ENCODE measurements at places on chromosomes 6 and 20.

- no peak for DNase-seq
Measured at GRCh38 chr20:36017048-36017951, 48.9 kb downstream of the CNBD2 start.

DNA sequence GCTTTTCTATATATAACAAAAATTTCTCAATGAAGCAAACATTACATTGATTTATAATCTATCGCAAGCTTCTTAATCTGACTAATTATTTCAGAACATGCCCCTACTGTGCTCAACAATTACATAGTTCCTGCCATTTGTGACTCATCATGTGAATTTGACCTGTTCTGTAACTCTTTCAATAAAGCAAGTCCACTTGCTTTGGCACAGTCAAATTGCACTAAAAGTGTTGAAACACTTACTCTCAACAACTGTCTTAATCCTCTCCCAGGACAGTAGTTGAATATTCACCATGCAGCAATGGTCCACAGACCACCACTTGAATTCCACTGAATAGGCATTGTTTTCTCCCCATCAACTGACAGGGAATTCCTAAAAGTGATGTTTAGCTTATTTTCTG lies 67.7 kb upstream of the SPTLC3 start:
- DNase-seq, result no peak

DNA sequence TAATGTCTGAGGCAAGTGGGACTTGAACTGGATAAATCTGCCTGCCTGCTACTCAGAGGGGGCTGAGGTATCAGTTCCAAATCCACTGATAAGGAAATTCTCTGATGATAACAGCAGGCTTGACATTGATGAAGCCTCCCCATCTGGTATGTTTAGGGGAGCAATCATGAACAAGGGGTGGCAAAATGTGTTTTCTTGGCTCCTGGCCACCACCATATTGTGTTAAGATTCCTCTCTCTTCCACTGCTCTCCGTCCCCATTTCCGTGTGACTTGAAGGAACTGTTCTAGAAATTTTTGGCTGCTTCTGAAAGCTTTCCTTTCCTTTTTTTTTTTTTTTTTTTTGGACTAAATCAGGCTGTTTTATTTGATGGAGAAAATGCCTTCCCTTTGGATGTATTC lies 335.3 kb upstream of the NRSN1 start:
- DNase-seq, result no peak

DNA sequence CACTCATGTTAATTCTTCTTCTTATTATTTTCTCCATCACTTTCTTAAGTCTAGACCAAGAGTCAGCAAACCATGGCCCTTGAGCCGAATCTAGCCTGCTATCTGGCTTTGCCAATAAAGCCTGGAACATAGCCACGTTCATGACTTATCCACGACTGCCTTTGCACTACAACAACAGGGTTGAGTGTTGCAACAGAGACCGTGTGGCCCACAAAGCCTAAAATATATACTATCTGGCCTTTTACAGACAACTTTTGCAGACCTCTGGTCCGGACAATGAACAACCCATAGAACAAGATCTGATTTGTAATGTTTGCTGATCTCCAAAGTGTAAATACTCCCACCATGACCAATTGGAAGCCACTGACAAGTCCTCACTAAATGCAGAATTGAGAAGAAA lies 140.5 kb upstream of the CDYL start:
- no peak for DNase-seq

GRCh38 chr20:38372806-38373205 lies 26.5 kb downstream of the LBP start:
- no peak for DNase-seq

DNA sequence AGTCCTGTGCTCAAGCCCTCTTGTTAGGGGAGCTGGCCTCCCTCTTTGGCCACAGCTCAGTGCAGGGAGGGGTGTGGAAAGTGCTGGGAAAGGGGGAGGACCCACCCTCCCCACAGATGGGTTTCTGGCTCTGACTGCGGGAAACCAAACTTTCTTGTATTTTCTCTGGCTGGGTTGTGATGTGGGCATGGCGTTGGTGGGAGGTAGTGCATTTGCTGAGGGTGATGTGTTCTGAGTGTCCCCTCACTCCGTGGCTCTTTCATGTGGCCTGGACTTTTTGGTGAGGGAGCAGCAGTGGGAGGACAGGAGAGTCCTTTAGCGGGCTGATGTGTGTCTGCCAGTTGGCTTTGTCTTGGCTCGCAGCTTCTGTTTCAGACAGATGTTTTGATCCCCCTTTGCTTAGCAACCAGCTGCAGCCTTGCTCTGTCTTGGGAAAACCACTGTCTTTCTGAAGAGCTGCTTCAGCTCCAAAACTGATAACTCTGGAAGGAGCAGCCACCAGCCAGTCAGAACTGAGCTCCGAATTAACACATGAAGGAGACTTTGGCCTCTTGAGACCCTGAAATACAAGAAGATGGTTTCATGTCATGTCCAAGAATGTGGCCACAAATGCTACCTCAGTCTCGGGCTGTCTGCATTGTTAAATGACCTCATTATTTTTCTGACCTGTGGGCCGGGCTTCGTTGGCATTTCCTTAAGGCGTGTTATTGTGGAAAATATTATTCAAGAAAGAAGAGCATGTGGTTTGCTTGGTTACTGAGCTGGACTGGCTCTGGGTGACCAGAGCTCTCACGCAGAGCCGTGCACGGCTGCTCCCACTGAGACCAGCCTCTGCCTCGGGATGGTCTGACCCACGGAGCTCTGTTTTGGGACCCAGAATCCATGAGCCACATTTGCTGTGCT lies 21.5 kb downstream of the SYNJ2 start:
- DNase-seq, result no peak

DNA sequence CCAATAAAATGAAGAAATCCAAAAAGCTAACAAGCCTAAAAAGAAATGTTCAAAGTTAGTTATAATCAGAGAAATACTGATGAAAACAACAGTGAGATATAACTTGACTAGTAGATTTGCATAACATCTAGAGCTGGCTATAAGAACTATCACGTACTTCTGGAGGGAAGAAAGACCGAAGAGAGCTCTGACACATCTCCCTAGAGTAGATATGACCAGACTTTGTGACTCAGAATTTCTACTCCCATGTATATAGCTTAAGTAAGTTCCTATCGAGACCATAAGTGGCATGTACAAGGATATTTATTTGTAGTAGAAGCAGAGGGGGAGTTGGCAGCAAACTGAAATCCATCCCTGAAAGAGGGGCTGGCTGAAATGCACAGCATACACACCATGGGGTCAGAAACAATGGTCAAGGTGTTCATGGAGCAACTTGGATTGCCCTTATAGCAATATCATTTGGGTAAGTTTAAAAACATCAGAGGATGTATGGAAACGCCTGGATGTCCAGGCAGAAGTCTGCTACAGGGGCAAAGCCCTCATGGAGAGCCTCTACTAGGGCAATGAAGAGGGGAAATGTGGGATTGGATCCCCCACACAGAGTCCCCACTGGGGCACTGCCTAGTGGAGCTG lies 25.6 kb upstream of the IL17A start:
- no peak for DNase-seq

DNA sequence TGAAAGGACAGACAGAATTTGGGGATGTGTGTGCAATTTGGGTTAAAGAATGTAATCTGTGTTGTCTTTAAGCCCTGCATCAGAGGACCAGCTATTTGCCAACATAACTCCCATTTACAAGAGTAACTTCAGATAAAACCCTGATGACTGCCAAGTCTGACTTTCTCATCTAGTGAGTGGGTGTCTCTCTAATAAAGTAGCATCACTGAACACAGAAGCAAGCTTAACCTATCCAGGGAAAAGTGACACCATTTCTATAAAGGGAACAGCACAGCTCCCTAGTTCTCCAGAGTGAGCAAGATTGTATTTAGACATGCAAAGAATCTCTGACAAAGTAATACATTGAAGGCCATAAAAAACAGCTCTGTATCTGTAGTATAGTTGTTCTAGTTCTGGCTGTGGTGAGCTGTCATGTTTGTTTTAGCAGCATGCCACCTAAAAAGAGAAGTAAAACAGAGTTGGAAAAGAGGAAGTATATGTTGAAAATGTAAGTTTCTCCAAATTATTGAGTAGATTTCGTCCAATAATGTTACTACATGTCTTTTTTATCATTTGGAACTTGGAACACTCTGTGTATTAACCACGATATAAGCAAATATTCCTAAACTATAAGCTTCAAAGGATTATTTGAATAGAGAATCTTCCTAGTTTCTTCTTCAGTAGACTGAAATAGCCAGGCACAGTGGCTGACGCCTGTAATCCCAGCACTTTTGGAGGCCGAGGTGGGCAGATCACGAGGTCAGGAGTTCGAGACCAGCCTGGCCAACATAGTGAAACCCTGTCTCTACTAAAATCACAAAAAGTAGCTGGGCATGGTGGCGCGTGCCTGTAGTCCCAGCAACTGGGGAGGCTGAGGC lies 8.8 kb upstream of the PIM1 start:
- no peak for DNase-seq

GRCh38 chr6:165848086-165848426 lies 185.0 kb upstream of the PDE10A start:
- no peak for DNase-seq

DNA sequence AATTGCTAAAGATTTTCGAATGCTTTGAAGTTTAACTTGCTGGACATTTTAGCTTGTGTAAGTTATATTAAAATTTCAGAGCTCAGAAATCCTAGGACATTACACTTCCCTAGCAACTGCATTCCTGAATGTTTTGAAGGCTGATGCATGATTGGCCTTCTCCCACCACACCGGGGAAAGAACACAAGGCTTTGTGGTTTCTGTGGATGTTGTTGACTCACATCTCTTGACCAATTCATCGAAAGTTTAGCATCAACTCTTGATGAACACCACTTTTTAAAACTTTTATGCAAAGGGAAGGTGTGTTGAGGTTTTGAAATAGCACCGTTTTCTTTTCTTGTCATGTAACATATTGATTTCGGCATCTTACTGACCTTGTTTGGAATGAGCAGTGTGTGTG lies 81.1 kb downstream of the RIMS1 start:
- DNase-seq, result no peak

DNA sequence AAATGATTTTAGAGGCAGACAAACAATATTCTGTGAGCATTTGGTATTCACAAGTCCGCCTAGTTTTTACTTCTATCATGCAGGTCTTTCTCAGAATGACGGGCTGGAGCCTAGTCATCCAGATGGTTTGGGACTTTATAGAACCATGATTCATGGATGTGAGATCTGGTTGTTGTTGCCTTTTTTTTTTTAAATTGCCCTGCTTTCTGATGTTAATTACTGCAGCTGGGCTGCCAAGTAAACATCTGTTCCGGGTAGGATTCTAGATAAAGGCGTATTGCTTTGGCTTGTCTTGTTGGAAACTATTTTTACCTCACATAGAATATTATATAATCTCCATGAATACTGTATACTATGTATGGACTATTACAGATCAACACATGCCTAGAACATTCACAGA lies 58.1 kb downstream of the RNF217 start:
- no peak for DNase-seq

DNA sequence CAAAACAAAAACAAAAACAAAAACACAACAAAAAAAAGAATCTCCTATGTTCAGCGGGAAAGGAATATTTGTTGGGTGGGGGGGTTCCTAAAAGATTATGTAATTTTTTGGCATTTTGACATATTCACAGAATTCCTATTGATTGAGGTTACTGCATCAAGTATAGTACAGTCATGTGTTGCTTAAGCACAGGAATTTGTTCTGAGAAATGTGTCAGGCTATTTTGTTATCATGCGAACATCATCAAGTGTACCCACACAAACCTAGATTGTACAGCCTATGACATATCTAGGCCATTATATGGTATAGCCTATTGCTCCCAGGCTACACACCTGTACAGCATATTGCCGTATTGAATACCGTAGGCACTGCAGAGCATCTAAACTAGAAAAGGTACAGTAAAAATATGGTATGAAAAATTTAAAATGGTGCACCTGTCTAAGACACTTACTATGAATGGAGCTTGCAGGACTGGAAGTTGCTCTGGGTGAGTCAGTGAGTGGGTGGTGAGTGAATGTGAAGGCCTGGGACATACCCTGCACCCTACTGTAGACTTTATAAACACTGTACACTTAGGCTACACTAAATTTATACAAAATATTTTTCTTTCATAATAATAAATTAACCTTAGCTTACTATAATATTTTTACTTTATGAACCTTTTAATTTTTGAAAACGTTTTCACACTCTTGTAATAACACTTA lies 110.6 kb downstream of the CDKAL1 start:
- DNase-seq, result no peak

- DNase-seq, result peak; percentile 78
Measured at GRCh38 chr6:33247977-33248642, 23.6 kb downstream of the VPS52 start.

- DNase-seq, result no peak
Measured at GRCh38 chr6:169763881-169764280, 12.5 kb downstream of the ERMARD start.

DNA sequence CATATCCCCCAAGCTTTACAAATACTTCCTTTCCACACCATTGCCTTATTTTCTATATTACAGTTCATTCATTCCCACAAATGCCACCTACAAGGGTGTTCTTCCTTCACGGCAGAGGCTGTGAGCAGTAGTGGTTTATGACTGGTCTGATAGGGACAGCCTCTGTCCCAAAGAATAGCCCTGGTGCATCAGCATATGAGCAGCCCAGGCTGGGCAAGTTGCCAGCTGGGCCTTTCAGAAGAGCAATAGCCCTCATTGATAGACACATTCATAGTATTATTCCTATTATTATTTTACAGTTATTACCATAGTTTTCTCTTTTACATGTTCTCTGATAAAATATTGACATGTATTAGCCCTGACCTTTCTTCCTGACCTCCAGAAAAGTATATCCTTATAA lies 149.9 kb downstream of the MMS22L start:
- DNase-seq, result no peak
